ENCODE measurements at places on chromosomes 12 and 14.
A peak's percentile ranks its signal among the peaks of the same experiment; 100 is the strongest.

GRCh38 chr14:50635141-50635540, 33.0 kb downstream of the SAV1 start:
- no peak for DNase-seq

DNA sequence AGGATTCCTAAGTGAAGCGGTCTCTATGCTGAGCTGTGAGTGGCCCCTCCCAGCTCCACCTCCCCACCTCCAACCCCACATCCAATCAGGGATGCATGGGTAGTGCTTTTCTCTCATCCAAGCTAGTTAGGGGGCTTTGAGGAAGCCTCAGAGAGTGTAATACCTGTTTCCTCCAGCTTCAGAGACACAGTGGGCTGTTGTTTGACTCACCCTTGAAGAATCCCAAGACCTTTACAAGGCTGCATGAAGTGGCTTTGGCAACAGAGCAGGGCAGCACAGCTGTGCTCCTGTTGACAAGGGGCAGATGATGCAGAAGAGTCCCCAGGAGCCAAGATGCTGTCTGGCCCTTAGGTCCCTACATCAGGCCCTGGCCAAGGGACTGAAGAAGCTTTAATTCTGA, 27.1 kb upstream of the CLMN start:
- no peak for DNase-seq

- DNase-seq = no peak
These were observed 130.9 kb downstream of the KICS2 start for GRCh38 chr12:64091186-64091585.

- DNase-seq = no peak
These were observed 19.4 kb downstream of the ALDH6A1 start for GRCh38 chr14:74064883-74065282.

- DNase-seq = no peak
These were observed 171.7 kb downstream of the PHLDA1 start for GRCh38 chr12:75859868-75860267.

DNA sequence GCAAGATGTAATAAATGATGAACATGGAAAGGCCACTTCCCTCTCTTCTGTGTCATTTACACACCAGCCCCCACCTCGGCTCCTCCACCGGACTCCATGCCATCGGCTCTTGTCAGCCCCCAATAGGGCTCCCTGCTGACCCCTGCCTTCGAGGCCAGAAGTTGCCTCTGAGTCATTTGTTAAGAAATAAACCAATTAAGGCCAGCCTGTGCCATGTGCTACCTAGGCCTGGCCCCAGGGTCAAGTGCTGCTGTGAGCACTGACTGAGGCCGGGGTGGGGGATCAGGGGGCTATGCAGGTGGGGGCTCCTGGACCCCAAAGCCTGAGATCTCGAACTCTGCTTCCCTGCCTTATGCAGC, 53.2 kb downstream of the TESC start:
- no peak for DNase-seq

- peak; percentile 94 for DNase-seq
These were observed 14.7 kb upstream of the ZNF385A start for GRCh38 chr12:54398995-54399793.

DNA sequence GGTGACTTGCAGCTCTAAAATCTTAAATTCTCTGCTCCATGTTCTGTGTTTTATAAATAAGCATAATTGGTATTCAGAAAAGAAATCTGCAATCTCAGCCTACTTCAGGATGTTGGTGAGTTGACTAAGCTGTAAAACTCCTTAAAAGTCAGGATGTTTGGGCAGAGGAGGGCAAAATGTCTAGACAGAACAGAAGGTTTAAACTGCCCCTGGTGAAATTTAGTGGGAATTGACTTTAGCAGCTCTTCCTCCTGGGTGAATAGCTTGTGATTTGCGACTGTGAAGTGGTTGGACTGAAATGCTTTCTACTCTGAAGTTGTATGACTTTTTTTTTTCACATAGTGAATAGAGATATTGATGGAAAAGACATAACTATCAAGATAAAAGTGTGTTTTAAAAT, 85.8 kb downstream of the CAND1 start:
- DNase-seq = no peak

- DNase-seq = no peak
These were observed 2.6 kb upstream of the OR6J1 start for GRCh38 chr14:22646570-22647254.

DNA sequence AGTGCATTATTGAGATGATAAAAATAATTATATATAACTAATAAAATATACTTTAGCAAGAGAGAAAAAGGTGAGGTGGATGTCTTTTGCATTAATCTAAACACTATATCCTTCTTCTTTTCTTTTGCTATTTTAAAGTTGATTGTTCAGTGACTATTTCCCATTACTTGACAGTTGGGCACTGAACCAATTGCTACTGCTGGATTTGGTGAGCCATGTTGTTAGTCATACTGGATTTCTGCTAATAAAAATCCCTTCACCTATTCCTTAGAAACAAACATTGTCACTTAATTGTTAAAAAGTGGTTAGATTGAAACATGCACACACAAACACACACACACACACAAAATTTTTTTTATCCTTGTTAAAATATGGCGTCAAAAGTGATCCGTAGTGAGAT, 251.6 kb upstream of the ALG10 start:
- no peak for DNase-seq

DNA sequence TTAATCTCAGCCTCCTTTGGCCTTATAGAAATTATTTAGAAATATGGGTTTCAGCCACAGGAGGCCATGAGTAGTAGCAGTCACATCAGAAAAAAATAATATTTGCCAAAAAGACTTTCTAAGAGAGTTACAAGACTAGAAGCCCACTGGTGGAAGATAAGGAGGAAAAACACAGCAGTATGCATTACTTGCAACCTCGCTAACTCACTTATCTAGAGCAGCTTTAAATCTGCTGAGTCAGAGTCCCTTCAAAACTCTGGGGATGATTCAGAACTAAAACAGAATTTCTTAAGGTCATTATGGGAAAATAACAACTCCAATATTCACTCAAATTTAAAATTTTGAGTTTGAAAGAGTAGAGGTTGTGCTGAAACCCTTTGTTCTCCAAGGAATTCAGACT, 6.2 kb downstream of the OR4K17 start:
- DNase-seq = no peak

DNA sequence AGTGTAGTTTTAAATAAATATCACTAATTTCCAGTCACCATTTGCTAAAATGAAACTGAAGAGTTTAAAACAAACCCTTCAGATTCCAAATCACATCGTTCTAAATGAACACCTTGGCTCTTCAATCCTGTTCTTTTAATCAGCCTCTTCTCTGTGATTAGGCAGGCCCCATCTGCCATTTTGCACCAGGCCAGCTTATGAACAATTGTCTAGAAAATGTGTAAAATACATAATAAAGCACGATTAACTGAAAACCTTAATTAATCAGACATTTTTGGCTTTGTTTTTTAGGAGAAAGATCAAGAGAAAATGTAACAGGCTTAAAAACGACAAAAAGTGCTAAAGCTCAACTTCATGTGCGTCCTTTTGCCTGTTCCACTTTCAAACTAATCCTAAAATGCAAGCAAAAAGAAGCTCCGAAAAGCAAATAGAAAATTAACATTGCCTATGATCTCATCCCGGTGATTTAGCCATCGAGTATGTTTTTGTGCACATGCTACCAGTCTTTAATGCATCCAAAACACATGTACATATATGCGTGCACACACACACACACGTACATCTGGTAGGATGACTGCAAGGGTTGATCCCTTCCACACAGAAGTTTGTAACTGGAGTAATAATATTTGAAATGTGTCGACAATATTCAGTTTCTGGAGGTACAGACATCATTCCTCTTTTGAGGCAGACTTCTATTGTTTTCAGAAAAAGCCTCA, 288.6 kb downstream of the FOXN3 start:
- no peak for DNase-seq

GRCh38 chr12:49716553-49716952, 9.3 kb upstream of the FMNL3 start:
- no peak for DNase-seq

DNA sequence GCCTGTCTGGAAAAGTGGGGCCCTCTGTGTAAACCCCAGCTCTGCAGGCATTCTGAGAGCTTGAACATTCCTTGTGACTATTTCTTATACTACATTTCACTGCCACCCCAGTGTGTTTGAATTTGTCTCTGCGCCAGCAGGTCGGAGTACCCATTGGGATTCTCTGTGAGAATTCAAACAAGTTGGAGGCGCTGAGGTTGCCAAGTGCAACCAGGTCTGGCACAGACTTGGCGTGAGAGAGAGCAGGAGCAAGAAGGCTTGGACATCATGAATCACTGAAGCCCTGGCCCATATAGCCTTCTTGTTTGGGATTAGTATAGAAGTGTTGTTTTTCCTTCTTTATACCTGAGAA, 33.0 kb upstream of the ATP2A2 start:
- no peak for DNase-seq

GRCh38 chr14:89320381-89321000, 96.5 kb downstream of the FOXN3 start:
- no peak for DNase-seq

DNA sequence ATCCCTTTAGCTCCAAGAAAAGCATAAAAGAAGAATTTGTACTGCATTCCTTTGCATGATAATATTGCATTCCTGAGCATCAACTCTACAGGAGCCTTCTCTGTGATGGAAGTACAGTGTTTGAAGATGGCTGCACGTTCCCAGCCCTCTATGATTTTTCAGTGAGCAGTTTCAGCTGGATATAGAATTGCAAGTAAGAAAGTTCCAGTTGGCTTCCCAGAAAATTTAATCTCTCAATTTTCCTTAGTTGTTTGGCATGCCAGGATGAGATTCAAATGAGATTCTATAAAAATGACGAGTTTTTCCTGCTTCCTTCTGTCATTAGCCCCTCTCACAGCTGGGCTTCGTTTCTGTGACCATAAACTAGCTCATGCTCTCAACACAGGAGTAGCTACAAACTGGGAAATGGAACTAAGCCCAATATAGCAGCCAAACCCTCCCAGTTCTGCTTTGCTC, 109.9 kb downstream of the TTC8 start:
- no peak for DNase-seq

DNA sequence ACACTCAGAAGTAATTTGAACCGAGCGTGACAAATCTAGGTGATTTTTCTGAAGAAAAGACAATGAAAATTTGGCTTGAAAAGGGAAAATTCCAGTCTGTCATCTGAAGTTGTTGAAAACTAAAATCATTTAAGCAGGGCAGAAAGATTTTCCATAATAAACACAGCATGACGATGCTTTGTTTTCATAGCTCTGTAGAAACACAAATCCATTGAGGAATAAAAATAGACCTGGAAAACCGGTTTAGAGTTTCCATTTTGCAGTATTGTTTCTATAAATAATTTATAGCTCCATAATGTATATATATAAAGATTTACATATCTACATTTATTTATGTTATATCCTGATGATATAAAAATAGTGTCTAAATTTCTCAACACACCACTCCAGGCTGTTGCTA, 1918.5 kb upstream of the FLRT2 start:
- DNase-seq = no peak

All from endothelial cell (in vitro differentiated cells).